ENCODE measurements at places on chromosomes 16 and 17.

GRCh38 chr16:63283721-63284120 lies 1247.5 kb upstream of the CDH8 start:
- DNase-seq, result no peak

DNA sequence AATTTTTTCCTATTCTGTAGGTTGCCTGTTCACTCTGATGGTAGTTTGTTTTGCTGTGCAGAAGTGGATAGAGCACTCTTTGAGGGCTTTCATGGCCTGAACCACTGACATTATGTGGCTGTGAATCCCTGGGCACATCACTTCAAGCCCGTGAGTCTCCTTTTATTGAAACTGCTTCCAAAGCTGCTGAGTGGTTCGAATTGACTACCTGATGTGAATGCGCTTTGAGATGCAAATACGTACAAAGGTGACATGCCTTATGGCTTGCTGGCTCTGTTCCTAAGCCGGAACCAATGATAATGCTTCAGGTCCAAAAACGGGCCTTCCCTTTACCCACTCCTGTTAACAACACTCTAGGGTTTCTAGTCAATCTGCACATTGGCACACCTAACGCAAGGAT lies 34.3 kb downstream of the ASPA start:
- DNase-seq, result no peak

DNA sequence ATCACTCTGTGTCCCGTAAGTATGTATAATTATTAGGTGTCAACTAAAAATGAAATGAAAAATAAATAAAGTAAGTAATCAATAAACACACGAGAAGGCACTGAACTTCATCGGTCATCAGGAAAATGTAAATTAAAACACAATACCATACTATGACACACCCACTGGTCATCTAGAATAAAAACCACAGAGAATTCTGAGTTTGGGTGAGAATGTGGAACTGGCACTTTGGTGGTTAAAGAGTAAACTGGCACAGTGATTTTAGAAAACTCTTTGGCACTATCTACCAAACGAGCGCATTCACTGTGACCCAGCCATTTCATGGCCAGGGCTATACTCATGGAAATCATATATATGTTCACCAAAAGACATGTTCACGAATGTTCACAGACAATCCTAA lies 98.2 kb downstream of the HS3ST3A1 start:
- no peak for DNase-seq

DNA sequence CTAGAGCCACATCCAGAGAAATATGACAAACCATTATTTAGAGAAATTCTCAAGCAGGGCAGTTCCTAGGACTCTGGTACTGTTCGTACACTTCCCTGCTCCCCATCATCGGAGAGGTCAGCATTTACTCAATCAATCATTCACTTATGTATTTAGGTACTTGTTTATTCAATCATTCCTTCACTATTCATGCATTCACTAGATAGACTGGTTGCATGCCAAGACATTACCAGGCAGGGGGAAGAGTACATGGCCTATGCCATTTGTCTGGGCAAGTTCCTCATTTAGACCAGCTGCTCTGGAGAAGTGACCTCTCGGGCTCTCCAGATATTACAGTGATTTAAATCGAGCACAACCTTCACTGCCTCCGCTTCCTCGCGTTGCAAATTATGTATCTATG lies 603.4 kb downstream of the KCNJ2 start:
- DNase-seq, result no peak
